NAMALWA (cell line): ENCODE measurements at places on chromosomes 16 and 17.

DNA sequence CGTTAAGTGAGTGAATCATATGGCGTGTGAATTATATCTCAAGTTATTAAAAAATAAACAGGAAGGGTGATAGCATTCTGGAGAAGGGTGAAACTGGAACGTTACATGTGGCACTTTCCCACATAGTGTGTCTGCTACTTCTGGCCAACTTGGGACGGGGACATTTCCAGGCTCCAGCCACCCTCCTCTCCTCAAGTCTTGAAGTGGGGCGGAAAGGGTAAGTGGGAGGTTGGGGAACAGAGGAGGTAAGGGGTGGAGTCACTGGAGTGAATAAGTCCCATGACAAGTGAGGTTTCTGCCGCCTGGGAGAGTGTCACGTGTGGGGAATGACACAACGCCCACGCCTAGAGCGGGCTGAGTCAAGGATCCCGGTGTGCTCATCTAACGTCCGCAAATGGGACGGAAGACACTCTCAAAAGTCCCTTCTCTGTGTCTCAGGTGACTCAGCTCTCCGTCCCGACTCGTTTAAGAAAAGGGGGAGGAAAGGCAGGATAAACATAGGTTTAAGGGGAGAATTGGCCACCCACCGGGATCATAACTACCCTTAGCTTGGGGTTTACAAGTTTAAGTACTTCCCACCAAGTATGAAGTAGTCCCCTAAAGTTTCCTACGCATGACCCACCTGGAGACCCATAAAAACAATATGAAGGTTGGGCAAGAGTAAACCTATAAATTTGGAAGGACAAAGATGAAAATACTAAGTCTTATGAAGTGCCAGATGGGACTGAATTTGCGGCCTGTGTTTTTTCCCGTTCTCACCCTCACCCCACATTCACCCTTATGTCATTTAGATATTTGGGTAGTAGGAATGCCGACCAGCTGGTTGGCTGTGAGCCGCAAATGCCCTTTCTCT, 1.2 kb upstream of the SPAG9 start:
- DNase-seq, result peak; percentile 33

DNA sequence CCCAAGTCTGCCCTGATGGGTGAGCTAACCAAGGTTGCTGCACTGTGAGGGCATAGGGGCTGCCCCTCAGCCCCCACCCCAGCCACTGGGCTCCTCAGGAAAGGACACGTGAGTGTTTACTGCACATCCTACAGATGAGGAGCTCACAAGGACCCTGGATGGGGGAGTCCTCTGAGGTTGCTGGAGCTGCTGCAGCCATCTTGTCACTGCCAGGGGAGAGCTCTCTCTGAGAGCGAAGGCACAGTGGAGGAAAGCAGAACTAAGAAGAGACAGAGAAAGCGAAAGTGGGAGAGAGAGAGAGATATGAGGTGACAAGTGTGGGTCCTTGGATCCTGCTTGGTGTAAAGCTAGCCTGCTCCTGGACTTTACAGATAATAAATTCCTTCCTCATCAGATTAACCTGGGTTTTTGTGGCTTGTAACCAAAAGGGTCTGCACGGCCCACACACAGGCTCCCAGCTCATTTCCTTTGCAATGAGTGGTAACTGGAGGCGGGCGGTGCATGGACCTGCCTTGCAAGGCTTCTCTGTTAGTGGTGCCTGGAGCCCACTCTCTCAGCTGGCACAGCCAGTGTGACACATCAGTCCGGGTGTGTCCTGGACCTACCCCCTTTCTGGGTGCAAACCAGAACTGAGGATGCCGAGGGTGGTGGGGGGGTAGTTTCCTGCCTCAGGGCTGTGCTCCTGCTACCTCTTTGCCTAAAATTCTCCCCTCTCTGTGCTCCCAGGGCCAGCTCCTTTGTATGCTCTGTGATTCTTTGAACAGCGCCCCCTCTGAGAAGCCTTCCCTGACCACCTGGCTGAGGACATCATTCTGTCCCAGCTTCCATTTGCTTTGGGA, 14.2 kb downstream of the SNX20 start:
- peak; percentile 27 for DNase-seq

GRCh38 chr16:84481051-84481735, 23.3 kb downstream of the MEAK7 start:
- no peak for DNase-seq

- peak; percentile 38 for DNase-seq
Measured at GRCh38 chr17:14427900-14428647, 127.2 kb downstream of the HS3ST3B1 start.

- no peak for DNase-seq
Measured at GRCh38 chr16:84884596-84885341, 65.0 kb downstream of the CRISPLD2 start.

DNA sequence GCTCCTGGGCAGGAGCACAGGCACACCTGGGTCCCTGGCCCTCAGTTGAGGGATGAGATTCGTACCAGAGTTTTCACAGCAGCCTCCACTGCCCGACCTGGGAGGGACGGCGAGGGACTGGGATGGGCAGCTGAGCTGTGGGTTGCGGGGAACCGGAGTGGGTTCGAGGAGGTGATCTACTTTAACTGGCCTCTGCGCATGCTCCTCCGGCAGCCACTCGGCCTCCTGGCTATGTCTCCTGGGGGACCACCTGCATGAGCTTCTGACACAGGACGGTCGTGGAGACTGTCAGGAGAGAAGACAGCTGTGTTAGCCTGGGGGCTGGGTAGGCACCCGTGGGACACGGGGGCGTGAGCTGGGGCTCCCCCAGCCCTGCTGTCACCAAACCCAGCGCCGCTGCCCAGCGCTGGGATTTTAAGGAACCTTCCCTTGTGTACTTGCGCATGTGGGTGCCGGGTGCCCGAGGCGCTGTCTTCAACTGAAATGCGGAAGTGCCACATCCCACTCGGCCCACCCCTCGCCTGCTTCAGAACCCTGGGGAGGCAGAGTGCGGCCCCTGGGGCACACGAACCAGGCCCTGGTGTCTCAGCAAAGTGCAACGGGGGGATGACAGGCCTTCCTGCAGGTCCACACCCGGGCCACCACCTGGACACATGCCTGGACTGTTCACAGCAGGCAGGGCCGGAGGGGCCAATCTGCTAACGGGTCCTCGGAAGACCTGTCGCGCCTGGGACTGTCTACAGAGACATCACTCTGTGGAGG, 36.4 kb downstream of the SLC7A5 start:
- DNase-seq, result peak; percentile 77

- no peak for DNase-seq
Measured at GRCh38 chr17:70654706-70655105, 485.4 kb downstream of the KCNJ2 start.

DNA sequence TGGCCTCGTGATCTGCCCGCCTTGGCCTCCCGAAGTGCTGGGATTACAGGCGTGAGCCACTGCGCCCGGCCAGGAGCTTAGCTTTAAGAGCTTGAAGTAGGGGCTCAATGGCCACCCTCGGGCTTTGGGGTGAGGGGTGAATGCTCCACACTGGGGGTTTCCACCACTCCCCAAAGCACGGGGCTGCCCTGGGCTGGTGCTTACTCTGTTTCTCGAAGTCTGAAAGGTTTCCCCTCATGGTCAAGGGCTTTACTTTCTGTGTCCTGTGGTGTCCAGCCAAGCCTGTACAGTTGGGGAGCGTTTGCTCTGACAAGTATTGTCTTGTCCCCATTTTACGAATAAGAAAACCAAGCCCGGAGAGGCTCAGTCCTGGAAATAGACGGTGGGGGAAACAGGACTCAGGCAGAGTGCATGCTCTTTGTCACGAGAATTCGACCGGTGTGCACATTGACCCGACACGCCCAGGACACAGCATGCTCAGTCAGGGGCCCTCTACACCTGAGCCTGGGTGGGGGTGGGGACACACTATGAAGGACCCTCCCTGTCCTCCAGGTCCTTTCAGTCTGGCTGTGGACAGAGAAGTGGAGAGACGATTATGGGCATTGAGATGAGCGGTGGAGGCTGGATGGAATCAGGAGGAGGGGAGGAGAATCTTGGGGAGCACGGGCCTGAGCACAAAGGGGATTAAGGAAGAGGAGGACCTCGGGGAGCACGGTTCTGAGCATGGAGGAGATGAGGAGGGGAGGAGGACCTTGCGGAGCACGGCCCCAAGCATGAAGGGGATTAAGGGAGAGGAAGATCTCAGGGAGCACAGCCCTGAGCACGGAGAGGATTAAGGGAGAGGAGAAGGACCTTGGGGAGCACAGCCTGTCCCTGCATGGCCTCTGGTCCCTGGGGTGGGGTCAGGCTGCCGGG, 7.5 kb downstream of the CD7 start:
- DNase-seq, result no peak

DNA sequence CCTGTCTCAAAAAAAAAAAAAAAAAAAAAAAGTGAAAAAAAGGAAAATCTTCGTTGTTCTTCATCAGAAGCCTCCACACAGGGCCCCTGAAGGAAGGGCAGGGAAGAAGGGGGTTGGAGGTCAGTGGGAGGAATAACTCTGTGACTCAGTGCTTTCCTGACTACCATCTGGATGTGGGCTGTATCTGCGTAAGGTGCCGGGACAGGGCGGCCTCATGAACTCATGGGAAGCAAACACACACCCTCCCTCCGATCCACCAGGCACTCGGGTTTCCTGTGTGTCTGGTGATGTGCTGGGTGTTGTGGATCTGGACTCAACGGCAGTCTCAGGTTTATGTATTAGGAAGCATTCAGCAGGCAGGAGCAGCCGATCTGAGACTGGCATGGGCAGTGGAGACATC, 691.6 kb downstream of the WWOX start:
- DNase-seq, result no peak

- DNase-seq, result no peak
Measured at GRCh38 chr16:46727630-46728029, 20.5 kb downstream of the MYLK3 start.

DNA sequence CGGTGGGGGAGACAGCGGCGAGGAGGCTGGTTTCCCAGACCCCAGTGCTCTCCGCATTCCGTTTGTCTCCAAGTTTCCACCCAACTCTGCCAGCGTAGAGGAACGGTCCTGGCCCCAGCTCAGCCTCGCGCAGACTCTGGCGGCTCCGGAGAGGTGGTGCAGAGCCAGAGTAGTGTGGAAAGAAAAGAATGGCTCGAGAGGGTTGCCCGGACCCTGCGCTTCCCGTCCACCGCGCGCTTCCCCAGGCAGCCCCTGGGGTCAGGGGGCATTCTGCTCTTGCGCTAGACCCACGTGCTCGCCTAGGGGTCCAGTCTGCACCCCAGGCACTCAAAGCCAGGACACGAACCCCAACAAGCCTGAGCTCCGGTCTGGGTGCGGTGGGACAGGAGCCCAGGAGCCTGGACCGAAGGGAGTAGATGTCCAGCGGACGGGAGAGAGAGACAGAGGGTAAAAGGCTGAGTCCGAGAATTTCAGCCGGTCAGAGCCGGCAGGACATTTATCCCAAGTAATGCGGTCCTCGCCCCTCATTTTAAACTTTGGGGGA, 3.8 kb downstream of the PMP22 start:
- no peak for DNase-seq

DNA sequence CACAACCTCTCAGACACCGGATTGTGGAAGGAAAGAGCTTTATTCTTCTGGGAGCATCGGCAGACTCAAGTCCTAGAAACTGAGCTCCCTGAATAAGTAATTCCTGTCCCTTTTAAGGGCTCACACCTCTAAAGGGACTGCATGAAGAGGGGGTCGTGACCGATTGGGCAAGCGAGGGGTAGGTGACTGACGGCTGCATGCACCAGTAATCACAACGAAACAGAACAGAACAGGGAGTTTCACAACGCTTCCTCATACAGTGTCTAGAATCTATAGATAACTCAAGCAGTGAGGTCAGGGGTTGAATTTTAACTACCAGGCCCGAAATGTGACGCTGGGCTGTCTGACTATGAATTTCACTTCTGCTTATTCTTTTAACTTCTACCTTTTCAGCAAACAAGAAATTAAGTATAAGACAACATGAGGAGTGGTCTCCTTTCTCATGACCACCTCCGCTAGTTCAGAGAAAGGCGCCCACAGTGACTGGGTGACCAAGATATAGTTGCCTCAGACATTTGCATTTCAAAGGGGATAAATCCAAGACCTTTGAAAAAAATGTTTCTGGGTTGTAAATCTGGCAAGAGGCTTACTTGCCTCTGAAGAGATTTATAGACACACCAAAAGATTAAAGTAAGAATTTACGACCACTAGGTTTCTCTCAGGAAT, 88.4 kb upstream of the ATF7IP2 start:
- peak; percentile 87 for DNase-seq

DNA sequence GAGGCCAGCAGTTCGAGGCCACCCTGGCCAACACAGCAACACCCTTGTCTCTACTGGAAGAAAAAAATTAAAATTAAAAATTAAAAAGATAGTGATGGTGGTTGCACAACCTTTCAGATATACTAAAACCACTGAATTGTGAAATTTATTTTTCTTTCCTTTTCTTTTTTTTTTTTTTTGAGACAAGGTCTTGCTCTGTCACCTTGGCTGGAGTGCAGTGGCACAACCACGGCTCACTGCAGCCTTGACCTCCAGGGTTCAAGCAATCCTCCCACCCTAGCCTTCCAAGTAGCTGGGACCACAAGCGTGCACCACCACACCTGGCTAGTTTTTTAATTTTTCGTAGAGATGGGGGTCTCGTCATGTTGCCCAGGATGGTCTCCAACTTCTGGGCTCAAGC, 254.4 kb downstream of the SLC39A11 start:
- no peak for DNase-seq

DNA sequence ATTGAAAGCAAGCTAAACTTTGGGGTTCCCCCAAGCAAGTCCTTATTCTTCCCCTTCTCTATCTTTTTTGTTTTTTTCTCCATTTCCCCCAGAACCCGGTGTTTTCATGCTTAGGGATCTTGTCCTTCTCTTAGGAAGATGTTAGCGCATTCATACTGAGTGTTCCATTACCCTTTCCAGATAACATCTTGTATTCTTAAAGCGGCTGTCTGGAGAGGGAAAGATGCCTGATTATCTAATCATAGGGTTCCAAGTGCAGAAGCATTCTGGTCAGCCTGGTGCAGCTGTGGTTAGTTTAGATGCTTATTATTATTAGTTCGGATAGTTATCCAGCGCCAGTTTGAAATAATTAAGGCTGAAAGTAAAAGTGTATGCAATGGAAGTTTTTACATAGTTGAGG, 2.0 kb downstream of the TOM1L1 start:
- DNase-seq, result no peak

DNA sequence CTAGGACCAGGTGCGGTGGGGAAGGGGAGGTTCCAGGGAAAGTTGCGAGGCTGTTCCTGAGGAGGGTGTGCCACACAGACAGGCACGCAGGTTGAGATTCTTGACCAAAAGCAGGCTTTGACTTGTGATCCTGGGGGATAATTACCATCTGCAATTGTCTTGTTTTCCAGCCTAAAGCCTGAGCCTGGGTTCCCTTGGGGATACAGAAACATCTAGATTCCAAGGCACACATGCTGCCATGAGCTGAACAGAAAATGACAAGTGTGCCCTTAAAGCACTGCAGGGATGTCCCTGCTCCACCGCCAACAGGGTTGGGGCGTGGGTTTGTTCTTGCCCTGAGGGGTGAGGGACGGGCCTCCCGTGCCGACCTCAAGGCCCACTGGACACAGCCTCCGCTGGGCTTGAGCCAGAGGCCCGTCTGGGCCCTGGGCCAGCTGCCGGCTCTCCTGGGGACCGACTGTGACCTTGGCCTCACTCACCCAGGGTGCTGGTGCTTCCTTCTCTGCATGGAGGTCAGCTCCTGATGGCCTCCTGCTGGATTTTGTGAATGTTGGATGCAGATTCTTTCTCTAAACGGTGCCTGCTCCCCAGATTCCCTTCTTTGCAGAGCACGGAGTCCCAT, 14.0 kb downstream of the CA5A start:
- no peak for DNase-seq

- no peak for DNase-seq
Measured at GRCh38 chr17:28180449-28180848, 138.0 kb downstream of the NLK start.
